Activated CD4-positive, alpha-beta T cell treated with anti-CD3 and anti-CD28 coated beads for 24 hours (primary cell): ENCODE measurements at places on chromosomes 3 and 15.
A peak's percentile ranks its signal among the peaks of the same experiment; 100 is the strongest.

DNA sequence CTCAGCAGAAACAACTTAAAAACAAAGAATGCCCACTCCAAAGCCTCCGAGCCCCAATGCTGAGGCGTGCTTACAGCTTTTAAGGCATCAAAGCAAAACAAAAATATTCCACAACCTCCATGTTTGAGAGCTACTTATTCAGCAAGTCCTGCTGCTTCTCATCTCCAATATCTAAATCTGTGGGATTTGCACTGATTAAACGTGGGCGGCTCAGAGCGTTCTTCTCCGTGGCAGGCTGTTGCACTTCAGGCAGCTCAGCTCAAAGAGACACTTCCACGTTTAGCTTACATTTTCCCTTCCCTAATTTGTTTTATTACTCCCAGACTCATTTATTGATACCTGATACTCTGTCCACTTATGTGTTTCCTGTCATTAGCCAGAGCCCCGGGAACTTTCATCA lies 282.6 kb upstream of the MCTP2 start:
- DNase-seq, result no peak

GRCh38 chr3:65829228-65829627 lies 209.5 kb downstream of the MAGI1 start:
- no peak for DNase-seq

DNA sequence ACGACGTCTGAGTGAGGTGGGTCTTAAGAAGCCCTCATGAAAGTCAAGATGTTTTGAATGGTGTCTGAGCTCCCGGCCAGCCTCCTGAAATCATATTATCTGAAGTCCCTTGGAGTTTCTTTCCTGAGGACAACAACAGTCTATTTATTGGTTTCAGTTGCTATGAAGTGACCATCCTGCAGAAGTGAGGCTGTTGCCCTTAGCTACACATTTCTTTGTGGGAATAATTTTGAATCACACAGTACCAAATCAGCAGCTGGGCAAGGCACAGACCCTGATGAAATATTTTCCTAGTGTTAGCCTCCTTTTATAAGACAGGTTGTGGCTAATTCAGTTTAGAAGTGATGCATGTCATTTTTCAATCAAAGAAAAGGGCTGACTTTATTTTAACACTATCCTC lies 220.7 kb upstream of the AZI2 start:
- no peak for DNase-seq

DNA sequence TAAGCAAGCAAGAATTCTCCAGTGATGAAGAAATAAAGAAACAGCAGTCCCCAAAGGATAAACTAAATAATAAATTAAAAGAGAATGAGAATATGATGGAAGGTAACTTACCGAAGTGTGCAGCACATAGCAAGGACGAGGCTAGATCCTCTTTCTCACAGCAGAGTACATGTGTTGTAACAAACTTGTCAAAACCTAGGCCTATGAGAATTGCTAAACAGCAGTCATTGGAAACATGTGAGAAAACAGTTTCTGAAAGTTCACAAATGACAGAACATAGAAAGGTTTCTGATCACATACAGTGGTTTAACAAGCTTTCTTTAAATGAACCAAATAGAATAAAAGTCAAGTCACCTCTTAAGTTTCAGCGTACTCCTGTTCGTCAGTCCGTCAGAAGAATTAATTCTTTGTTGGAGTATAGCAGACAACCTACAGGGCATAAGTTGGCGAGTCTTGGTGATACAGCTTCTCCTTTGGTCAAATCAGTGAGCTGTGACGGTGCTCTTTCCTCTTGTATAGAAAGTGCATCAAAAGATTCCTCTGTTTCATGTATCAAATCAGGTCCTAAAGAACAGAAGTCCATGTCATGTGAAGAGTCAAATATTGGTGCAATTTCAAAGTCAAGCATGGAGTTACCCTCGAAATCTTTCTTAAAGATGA lies 4.5 kb upstream of the SCG5 start:
- no peak for DNase-seq

DNA sequence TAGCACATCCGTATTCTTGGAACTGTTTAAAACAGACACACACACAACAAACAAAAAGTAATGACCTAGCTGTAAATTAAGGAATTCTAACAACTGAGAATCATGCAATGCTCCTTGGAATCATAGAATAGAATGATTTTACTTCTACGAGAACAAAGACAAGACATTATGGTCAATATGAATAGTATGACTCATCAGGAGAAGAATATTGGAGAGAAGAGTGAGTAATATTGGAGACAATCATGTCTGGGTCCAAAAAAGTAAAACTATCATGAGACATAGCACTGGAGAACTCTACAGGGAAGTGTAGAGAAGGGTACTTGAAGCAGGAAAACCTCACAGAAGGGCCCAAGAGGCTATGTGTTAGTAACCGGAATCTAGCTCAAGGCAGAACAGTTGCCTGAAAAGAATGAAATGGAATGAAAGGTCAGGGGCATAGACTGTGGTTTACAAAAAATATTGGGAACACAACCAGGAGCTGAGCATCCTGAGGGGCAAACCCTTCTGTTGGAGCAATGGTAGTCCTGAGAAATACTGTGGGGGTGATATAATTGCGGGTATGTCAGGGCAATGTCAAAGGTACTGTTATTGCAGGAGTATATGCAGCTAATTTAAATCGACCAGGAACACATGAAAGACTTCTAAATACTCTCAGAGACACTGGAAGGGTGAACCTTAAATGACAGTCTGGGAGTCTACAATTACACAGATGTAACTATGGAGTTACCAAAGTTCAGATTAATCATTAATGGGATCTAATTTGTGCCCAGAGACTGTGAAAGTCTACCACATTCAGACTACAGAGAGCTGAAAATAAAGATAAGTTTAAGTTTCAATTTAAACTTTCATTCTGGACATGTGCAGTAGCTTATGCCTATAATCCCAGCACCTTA lies 201.2 kb downstream of the BCHE start:
- DNase-seq, result no peak

GRCh38 chr3:82133070-82133606 lies 371.7 kb upstream of the GBE1 start:
- peak; percentile 9 for DNase-seq

DNA sequence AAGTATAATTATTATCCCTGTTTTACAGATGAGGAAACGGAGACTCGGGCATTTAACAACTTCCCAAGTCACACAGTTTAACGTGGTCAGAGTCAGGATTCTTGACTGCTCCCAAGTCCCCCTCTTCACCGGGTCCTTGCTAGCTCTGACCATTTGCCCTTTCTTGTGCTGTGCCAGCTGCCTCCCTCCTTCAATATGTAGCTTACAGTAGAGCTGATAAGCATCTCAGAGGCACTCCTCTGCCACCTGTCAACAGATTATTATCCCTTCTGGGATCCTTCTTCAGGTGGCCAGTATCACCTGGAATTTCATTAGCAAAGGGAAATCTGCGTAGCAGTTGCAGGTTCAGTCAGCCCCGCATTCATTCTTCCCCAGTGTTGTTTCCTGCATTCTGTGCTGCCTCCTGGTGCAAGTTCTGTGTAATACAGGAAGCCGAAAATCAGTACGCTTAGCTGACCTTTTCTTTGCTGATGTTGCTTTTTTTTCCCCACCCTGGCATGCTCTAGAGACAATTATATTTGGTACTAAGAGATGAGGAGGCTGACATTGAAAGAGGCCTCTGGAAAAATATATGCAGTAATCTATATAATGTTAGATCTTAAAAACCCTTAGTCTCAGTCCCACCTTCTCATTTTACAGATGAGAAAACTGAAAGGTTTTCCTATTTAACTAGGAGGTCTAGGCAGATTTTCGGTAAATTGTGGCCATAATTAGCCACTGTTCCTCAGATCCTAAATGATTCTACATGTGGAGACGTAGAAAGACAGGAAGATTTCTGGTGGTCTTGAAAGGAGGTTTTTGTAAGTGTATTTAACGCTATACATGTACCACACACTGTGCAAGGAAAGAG lies 24.8 kb downstream of the TMOD2 start:
- peak; percentile 23 for DNase-seq

- no peak for DNase-seq
Measured at GRCh38 chr15:57335293-57335715, 41.0 kb upstream of the CGNL1 start.

- DNase-seq, result no peak
Measured at GRCh38 chr15:44246521-44247268, 41.8 kb upstream of the GOLM2 start.

- DNase-seq, result no peak
Measured at GRCh38 chr3:29686889-29687592, 406.2 kb downstream of the RBMS3 start.

GRCh38 chr3:195932418-195933043 lies 24.2 kb upstream of the TNK2 start:
- DNase-seq, result no peak

DNA sequence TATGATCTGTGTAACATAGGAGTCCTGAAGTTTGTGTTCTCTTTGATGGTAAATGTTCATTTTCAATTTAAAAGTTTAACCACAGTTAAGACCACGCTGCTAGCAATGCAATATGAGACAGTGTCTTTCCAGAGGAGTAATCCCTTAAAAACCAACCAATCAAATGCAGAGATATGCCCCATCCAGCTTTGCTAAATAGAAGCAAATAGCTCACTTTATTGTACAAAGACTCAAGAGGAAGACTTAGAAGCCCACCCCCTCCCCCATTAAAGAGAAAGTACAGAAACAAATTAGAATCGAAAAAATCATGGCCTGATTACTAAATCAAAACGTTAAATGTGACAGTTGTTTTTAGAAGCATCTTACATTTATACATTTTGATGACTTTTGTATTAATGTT lies 2.1 kb upstream of the ANP32A start:
- no peak for DNase-seq

DNA sequence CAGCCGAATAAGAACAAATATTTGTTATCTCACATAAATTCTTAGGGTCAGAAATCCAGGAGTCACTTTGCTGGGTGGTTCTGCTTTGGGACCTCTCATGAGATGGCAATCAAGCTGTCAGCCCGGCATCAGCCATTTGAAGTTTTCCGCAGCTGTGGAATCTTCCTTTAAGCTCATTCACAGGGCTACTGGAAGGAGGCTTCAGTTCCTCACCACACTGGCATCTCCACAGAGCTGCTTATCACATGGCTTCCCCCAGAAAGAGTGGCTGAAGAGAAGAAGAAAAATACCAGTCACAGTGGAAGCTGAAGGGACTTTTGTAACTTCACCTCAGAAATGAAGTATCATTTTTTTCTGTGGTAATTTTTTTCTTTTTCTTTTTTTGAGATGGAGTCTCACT lies 267.7 kb downstream of the CHL1 start:
- no peak for DNase-seq

- DNase-seq, result no peak
Measured at GRCh38 chr15:38867556-38867955, 302.9 kb upstream of the RASGRP1 start.

DNA sequence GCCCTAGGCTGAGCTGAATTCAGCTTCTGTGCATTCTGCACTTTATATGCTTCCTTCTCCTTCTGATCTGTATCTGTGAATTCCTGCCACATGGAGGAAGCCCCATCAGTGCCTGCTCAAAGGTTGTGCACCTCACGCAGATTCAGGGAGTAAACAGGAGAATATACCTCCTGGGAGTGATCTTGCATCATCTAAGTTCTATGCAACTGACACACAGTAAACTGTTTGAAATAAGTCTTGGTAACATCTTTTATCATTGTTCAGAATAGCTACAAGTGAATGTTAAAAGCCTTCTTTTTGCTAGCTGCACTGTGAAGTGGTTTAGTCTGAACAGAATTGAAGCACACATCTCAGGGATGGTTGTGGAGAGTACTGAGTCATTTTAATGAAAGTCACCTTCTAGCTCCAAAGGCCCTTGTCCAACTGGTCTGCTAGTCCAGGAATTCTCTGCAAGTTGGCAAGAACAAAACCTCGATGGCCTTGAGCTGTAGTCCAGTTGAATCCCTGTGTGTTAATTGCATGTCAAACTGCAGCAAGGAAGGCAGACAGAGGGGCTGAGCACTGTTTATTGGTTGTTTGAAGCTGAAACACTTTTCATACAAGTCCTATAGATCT lies 215.0 kb downstream of the WNT5A start:
- no peak for DNase-seq

DNA sequence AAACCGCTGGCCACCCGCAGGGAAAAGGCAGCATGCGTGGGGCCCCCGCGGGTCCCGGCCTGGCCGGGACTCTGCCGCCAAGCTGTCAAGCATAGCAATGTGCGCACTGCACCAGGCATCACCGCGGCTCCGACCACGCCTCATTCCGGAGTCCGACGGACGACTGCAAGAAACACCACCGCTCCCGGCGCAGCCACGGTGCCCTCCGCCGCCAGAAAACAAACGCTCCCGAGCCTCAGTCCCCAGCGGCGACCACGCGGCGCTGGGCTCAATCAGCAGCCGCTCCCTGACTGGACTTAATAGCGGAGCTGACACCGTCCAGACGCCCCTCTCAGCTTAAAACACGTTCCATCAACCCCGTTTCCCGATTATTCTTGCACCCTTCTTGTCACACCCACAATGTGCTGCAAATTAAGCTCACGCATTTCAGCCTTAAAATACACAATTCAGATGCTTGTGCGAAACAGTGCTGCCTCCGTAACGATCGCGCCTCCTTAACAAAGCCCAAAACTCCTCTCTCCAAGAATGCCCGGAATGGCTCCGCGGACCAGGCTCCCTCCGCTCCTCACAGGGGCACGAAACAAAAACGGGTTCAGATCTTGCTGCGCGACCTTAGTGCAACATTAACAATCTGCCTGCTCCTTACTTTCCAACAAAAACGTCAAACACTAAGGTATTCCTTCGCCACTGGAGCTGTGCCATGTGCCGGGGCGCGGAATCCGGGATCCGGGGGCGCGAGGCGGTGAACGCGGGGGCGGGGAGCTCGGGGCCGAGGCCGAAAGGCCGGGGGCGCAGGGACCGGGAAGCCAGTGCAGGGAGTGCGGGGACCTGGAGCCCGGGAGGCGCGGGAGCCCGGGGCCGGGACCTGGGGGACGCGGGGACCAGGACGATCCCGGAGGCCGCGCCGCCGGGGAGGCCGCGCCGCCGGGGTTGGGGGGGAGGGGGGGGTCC lies 655 bp downstream of the CYFIP1 start:
- no peak for DNase-seq

DNA sequence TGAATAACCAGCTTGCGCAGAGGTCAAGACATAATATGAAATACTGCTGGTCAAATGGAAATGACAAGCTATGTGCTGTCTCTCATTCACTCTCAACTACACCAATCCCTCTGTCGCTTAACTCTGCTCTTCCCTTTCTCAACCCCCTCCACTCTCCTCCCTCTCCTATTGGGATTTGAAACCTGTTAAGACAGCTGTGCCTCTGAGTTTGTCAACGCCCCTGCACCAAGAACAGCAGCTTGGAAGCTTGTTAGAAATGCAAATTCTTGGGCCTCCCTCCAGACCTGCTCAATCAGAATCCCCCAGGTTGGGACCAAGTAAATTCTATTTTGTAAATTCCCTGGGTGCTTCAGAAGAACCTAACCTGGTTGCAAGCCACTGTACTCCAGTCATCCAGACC lies 149.7 kb upstream of the ATP2B2 start:
- no peak for DNase-seq
